ENCODE measurements at places on chromosomes 6 and 20. TPM values are rescaled to one million over a fixed set of nuclear protein-coding genes. Genes with fewer than 3 reads are reported as not detected.

DNA sequence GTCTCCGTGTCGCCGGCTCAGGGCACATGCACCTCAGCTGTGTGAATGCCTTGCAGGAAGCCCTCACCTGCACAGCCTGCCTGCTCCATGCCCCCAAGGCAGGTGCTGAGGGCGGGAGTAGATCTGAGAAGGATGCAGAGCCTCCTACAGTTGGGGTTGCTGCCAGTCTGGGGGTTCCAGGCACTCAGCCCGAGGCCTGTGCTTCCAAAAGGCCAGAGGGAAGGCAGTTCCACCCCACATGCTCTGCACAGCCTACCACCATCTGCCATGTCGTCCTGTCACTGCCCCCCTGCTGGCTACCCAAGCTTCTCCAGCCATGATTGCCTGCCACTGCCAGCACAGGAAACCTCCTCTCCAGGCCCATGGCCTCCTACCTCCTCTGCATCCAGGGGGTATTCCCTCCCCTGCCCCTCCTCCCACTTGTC, 19.3 kb downstream of the ACSS1 start:
- DNase-seq, result no peak

- no peak for DNase-seq
These were observed 129.8 kb upstream of the SMLR1 start for GRCh38 chr6:130697271-130697994.

DNA sequence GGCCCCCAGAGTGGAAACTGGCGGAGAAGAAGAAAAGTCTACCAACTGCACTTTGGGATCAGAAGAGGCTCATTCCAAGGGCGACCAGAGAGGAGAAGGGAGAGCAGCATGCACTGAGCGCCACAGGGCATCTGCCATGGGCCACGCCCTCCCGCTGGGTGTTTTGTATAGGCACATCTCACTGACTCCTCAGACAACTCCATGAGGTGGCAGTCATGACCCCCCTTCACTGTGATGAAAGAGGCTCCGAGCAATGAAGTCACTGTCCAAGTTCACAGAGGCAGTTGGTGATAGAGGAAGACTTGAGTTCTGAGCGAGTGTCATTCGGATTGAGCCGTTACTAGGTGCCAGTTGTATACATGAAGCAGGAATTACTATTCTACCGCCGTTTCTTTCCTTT, 15.4 kb downstream of the BPIFB1 start:
- DNase-seq, result no peak

DNA sequence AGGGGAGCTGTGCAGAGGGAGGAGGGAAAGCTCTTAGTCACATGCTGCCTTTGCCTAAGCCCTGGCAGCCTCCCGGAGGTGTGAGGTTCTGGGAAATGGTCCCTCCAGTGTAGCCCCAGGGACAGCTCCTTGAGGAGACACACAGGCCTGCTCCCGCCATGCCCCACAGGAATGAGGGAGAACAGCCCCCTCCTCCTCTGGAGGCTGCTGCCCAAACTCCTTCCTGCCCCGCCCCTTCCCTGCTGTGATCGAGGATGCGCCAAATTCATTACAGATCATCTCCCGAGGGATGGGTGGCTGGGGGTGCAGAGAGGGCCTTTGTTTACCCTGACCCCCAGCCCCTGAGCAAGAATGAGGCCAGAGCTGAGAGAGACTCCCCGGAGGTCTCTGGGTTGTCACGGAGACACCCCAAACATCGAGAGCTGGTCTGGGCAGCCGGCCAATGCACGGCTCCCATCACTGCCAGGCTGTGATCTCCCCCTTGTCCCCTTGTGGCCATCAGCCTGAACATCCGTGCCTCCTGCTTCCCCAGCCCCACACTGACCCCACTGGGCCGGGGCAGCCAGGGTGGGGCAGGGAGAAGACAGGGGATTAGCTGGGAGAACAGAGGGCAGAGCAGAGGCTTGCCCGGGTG, 8.4 kb downstream of the CYP21A2 start:
- peak; percentile 25 for DNase-seq

DNA sequence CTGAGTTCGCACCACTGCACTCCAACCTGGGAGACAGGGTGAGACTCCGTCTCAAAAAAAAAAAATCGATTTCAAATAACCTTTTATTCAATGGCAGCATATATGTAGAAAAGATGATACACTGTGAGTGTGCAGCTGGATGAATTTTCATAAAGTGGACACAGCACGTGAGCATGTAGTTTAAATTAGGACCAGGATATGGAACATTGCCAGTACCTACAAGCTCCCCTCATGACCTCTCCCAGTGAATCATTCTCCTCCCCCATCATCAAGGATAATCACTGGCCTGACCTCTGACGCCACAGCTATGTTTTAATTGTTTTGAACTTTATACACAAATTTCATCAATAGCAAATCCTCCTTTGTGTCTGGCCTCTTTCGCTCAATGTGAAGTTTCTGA, 53.8 kb upstream of the HDAC2 start:
- no peak for DNase-seq

The SSR1 gene
- 125 TPM for polyA plus RNA-seq

DNA sequence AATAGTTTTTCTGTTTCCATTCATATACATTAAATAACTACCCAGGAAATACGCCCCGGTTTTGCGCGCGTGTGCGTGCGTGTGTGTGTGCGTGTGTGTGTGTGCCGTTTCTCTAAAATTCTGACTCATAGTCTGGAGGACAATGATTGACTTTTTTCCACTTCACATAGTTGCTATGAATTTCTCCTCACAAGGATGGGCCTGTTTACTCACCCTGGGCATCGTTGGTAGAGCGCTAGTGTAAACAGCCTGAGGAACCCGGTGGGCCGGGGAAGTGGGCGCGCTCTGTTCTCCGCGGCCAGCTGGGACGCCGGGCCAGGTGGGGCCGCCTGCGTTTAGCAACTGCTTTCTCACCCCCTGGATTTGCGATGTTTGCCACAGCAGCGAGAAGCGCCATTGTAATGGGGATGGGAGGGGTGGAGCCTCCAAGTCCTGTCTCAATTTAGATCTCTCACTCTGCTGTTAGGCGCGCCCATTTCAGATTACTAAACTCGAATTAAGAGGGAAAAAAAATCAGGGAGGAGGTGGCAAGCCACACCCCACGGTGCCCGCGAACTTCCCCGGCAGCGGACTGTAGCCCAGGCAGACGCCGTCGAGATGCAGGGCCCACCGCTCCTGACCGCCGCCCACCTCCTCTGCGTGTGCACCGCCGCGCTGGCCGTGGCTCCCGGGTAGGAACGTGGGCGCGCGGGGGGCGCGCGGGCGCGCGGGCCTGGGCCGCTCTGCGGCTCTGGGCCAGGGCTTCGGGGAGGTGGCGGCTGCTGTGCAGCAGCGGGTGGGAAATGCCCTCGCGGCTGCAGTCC, at the start of gene CD109:
TSS of gene CD109 (plus strand) at position 585 of the 803 bp plus-strand sequence. CDS start at position 598, 13 bp downstream.
- peak; percentile 61 for DNase-seq

- DNase-seq, result no peak
These were observed 731.6 kb upstream of the MANEA start for GRCh38 chr6:94845742-94846141.

The SMPDL3A gene
- 48.7 TPM for polyA plus RNA-seq

- DNase-seq, result no peak
These were observed 104.4 kb upstream of the FAM184A start for GRCh38 chr6:119182875-119183274.

GRCh38 chr6:89655122-89655521, 16.6 kb upstream of the LYRM2 start:
- DNase-seq, result no peak

The TRIM40 gene
- polyA plus RNA-seq, result 6.6 TPM

All from large intestine (tissue), 12 donors.